ENCODE measurements at places on chromosomes 16 and 17.

DNA sequence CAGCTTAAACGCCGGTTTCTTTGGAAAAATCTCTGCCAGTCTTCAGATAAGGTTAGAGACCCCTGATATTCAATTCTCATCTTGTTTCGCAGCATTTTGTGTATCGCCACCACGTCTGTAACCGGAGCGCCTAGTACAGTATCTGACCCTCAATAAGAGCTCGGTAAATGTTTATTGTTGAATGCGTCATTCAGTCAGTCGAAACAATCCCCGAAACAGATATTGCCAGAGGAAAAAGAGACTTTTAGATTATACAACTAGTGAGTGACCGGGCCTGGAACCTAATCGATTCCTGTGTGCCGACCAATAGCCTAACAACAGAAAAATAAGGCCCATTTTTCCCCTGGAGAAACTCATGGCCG, 626 bp downstream of the PELP1 start:
- DNase-seq = no peak

DNA sequence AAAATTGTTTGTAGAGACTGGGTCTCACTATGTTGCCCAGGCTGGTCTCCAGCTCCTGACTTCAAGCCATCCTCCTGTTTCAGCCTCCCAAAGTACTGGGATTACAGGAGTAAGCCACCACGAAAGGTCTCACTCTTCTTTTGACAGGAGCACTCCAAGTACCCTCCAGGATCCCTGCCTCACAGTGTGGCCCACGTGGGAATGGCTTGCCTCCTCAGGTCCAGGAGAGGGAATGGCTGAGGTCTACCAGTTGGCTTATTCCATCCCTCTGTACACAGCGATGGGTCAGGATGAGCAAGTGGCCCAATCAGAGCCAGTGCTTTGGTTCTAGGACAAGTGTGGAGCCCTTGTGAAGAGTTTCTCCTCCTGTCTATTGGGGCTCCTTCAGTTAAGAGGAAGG, 73.7 kb upstream of the ZNF423 start:
- no peak for DNase-seq

DNA sequence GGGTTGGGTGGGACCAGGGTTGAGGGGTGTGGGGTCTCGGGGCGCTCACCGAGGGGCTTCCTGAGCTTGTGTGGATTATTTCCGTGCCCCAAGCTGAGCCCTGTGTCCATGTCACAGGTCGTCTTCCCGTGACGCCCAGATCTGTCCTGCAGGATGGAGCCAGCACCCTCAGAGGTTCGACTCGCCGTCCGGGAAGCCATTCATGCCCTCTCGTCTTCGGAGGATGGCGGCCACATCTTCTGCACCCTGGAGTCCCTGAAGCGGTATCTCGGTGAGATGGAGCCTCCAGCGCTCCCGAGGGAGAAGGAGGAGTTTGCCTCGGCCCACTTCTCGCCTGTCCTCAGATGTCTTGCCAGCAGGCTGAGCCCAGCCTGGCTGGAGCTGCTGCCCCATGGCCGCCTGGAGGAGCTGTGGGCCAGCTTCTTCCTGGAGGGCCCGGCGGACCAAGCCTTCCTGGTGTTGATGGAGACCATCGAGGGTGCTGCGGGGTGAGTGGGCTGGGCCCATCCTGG, 1.0 kb downstream of the TELO2 start:
- no peak for DNase-seq

DNA sequence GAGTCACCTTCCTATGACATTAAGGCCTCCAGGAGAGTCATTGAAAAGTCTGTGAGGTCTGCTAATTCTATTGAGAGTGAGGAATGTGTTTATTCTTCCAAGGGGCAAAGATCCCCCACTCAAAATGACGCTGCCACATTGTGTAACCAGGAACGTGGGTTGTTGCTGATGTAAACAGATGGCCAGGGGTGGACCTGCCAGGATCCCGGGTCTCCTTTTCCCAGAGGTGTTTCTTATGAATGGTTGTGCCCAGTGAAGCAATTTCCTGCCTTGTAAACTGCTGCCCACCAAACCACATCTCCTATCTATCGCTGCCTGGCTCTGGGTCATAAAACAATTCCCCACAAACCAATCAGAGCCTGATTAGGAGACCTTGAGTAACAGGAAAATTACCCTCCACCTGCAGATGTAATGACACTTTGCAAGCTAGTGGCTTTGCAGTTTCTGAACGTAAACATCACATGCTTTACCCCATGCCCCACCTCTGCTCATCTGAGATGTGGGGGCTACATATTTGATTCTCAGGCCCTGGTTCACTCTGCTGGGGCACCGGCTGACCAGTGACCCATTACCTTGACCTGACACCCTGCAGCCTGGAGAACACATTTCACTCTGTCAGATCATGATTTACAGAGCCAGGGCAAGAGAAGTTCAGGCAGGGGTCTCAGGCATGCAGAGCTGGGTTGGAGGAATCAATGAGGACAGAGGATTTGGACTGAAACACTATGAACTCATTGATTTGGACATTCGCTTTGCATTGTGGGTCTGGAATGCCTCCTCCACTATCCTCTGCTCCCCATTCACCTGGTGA, 33.1 kb upstream of the DDX52 start:
- DNase-seq = no peak

DNA sequence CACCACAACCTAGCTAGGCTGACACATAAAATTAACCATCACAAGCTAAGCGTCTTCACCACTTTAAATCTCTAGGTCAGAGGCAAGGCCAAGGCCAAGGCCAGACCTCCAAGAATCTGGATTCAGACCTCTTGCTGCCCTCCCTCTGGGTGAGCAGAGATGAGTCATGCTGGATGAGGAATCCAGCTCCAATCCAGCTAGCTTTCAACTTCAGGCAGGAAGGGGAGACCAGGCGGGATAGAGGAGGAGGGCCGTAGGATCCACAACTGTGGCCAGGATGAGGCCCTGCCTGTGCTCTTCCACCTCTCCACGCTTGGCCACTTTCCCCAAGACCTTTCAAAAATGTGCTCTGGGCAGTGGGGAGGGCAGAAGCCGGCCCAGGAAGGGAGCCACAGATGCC, 14.7 kb downstream of the LRRC75A start:
- no peak for DNase-seq

DNA sequence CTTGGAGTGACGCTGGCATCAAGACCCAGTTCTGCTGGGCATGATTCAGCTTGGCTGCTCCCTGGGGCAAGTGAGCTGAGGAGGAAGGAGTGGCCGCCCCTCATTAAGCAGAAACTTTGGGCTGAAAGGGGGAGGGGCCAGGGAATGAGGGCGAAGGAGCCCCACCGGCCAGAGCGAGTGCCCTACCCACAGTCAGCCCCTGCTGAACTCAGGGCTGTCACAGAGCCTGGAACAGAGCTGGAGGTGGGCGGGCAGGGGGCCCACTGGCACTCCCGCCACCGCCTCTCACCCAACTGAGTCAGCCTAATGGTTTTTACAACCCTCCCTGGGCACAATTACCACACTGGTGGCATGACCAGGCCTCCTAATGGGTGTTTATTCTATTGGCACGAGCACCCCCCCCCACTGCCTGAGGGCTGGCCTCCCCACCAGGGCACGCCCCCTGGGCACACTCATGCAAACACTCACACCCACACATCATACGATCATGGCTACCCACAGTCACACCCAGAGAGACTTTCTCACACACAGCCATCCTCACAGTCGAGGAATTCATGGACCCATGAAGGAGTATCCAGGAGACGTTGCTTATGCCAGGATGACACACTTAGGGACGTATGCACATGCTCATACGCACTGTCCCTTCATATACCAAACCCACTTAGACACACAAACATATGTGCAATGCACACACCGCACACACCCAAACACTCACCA, 19.2 kb downstream of the UNC119 start:
- DNase-seq = no peak

GRCh38 chr17:15124746-15125145, 140.4 kb downstream of the PMP22 start:
- no peak for DNase-seq

DNA sequence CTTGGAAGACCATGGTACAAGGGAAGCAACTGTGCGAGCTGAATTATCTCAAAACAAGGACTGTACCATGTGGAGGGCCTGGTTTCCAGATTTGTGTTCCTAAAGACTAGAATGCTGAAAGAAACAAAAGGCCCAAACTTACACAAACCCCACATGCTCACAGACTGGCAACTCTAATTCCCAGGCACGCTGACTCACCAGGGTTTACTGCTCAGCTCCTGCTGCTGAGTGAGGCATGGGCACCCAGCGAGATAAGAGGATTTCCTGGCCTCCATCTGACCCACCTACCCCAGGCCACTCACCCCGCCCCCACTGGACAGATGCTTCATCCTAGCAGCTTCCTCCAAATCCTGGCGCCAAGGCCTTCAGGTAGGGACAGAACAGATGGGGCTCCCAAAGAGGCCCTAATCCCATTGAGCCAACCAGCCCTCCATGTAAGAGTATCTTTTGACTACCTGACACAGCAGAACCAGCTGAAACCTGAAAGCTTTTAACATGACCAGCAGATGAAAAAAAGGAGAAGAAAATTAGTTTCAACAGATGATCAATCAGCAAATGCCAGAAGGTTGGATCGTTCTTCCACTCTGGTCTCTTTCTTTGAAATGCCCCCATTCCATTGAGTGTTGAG, 33.9 kb downstream of the DCUN1D3 start:
- DNase-seq = no peak

DNA sequence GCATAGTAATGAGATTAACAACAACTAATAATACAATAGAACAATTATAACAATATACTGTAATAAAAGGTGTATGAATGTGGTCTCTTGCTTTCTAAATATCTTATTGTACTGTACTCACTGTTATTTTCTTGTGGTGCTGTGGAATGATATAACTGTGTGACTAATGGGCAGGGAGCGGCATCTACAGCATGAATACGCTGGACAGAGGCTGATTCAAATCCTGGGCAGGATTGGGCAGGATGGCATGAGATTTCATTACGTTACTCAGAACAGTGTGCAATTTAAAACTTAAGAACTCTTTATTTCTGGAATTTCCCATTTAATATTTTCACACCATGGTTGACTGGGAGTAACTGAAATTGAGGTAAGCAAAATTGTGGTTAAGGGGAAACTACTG, 1239.8 kb upstream of the GOT2 start:
- DNase-seq = no peak

- no peak for DNase-seq
Measured at GRCh38 chr17:38738007-38738662, 8.0 kb downstream of the CISD3 start.
